Lung (tissue), 17 donors: ENCODE measurements at places on chromosomes 12 and 14.

DNA sequence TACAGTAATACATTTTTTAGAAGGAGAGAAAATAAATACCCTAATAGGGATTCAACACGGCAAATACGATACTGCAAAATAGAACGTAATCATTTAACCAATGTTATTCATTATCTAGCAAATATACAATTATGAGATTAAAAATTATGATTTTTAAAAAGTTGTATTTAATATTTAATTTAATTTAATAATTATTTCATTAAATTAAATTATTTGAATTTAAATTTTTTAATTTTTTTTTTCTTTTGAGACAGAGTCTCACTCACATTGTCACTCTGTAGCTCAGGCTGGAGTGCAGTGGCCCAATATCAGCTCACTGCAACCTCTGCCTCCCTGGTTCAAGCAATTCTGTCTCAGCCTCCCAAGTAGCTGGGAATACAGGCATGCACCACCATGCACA, 42.0 kb downstream of the GXYLT1 start:
- H3K27me3 ChIP-seq = no peaks in the 10 kb centered on the region
- H3K27ac ChIP-seq = no peak overlapping the region

DNA sequence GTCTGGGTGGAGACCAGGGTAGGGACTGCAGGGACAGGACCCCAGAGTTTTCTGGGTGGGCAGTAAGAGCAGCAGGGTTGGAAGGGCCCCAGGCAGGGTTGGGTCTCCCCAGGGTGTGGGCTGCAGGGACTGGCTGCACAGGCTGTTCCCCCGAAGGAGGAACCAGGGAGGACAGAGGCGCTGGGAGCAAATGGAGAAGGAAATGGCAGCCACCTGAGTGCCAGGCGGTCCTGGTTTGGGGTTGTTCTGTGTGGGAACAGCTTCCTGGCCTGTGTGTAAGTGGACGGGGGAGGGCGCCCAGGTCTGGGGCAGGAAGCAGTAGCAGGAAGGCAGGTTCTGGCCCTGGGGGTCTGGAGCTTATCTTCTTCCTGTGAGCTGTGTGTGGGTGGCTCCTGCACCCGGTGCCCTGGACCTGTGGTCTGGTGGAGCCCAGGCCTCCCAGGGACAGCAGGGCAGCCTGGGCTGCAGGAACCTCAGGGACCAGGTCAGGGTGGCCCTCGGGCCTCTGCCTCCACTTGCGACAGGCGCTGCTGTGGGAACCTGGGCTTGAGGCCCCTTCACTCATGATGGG, 372.8 kb downstream of the TMEM121 start:
- no peaks in the 10 kb centered on the region for H3K4me1 ChIP-seq
- H3K27me3 ChIP-seq = no peaks in the 10 kb centered on the region
- no peak overlapping the region for H3K27ac ChIP-seq
- no peaks in the 10 kb centered on the region for H3K36me3 ChIP-seq

- DNase-seq = peak; percentile 25
- no peak overlapping the region for H3K27ac ChIP-seq
- no peaks in the 10 kb centered on the region for H3K27me3 ChIP-seq
These were observed 41.5 kb downstream of the RERG start for GRCh38 chr12:15179672-15180071.

GRCh38 chr12:64004641-64005040, 160.1 kb downstream of the SRGAP1 start:
- no peak for DNase-seq
- H3K4me1 ChIP-seq = no peaks in the 10 kb centered on the region
- H3K36me3 ChIP-seq = peaks cover 3% of the 10 kb centered on the region
- H3K27ac ChIP-seq = no peak overlapping the region
- no peak overlapping the region for H3K4me3 ChIP-seq
- no peaks in the 10 kb centered on the region for H3K27me3 ChIP-seq

- no peaks in the 10 kb centered on the region for H3K36me3 ChIP-seq
- peaks cover 12% of the 10 kb centered on the region for H3K4me1 ChIP-seq
- peak overlapping the region; percentile 96 for H3K27ac ChIP-seq
- H3K27me3 ChIP-seq = no peaks in the 10 kb centered on the region
- H3K4me3 ChIP-seq = no peak overlapping the region
These were observed 17.1 kb downstream of the FOS start for GRCh38 chr14:75295491-75296345.

GRCh38 chr14:80260645-80261044, 49.3 kb upstream of the DIO2 start:
- no peak for DNase-seq
- no peaks in the 10 kb centered on the region for H3K4me1 ChIP-seq
- no peak overlapping the region for H3K27ac ChIP-seq
- no peak overlapping the region for H3K4me3 ChIP-seq
- no peaks in the 10 kb centered on the region for H3K36me3 ChIP-seq
- H3K27me3 ChIP-seq = no peaks in the 10 kb centered on the region

- no peaks in the 10 kb centered on the region for H3K36me3 ChIP-seq
- H3K4me3 ChIP-seq = no peak overlapping the region
- H3K27ac ChIP-seq = no peak overlapping the region
- H3K27me3 ChIP-seq = no peaks in the 10 kb centered on the region
These were observed 24.4 kb upstream of the FBRSL1 start for GRCh38 chr12:132465269-132466190.

- H3K4me1 ChIP-seq = peaks cover 4% of the 10 kb centered on the region
- no peak overlapping the region for H3K27ac ChIP-seq
- no peaks in the 10 kb centered on the region for H3K36me3 ChIP-seq
- peak; percentile 59 for DNase-seq
- H3K4me3 ChIP-seq = no peak overlapping the region
These were observed 73.3 kb upstream of the PLEKHG7 start for GRCh38 chr12:92629349-92630065.

DNA sequence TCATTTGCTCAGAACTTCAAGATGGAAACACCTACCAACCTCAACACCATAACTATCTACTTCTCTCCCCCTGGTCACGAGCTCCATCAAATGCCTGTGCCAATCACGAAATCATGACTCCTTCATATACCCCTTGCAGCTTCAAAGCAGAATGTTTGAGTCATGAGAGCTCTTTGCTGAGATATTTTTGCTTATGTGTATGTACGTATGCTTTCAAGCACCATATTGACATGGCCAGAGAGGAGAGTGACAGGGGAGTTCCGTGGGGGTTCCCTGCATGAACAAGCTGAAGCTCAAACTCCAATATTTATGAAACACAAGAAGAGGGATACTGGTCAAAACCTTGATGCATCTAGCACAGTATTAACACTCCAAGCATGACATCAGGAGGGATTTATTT, 374.4 kb downstream of the DPF3 start:
- H3K36me3 ChIP-seq = no peaks in the 10 kb centered on the region
- H3K4me3 ChIP-seq = no peak overlapping the region
- DNase-seq = no peak
- peaks cover 31% of the 10 kb centered on the region for H3K4me1 ChIP-seq
- H3K27ac ChIP-seq = no peak overlapping the region

GRCh38 chr14:29853272-29853671, 74.4 kb downstream of the PRKD1 start:
- no peaks in the 10 kb centered on the region for H3K4me1 ChIP-seq
- H3K27me3 ChIP-seq = no peaks in the 10 kb centered on the region
- DNase-seq = no peak
- H3K4me3 ChIP-seq = no peak overlapping the region

DNA sequence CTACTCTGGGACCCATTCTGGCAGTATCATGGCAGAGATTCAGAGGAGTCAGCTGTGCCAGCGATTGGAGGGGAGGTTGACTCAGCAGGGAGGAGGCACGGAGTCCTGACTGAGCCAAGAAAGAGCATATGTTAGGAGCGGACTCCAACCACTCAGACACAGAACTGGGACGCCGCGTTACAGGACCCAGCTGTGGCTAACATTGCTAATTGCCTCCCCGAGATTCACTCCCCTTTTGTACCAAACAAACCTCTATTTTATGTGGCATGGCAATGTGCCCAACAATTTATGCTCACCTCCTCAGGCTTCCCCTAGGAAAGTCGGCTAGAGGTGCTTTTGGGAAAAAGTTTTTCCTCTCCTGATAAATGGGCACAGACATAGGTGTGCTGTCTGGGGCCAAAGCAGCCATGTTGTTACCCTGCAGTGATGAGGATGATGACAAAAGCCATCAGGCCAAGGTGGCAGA, 15.2 kb upstream of the CLIP1 start:
- no peak overlapping the region for H3K27ac ChIP-seq
- peak; percentile 87 for DNase-seq
- no peaks in the 10 kb centered on the region for H3K36me3 ChIP-seq
- no peak overlapping the region for H3K4me3 ChIP-seq
- H3K27me3 ChIP-seq = no peaks in the 10 kb centered on the region

DNA sequence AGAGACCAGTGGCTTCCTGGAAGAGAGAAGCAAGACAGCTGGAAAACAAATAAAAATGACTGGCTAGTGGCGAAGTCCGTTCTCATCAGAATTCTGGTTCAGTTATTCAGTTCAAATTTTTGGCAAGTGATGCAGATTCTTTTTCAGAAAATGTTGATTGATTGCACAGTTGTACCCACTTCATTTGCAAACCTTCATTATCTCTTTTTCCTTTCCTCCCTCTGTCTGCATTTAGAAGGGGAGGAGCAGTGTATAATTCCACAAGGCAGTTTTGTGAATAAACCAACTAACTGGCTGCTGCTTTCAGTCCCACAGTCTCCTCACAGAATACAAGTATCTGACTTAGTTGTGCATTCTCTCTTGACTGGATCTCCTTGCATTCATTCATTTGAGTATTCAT, 417.5 kb downstream of the NPAS3 start:
- H3K36me3 ChIP-seq = no peaks in the 10 kb centered on the region
- DNase-seq = no peak
- H3K27me3 ChIP-seq = no peaks in the 10 kb centered on the region

- peak; percentile 78 for DNase-seq
- no peak overlapping the region for H3K27ac ChIP-seq
- H3K4me3 ChIP-seq = no peak overlapping the region
- no peaks in the 10 kb centered on the region for H3K27me3 ChIP-seq
- no peaks in the 10 kb centered on the region for H3K36me3 ChIP-seq
These were observed 31.7 kb downstream of the PTHLH start for GRCh38 chr12:27940756-27941402.

DNA sequence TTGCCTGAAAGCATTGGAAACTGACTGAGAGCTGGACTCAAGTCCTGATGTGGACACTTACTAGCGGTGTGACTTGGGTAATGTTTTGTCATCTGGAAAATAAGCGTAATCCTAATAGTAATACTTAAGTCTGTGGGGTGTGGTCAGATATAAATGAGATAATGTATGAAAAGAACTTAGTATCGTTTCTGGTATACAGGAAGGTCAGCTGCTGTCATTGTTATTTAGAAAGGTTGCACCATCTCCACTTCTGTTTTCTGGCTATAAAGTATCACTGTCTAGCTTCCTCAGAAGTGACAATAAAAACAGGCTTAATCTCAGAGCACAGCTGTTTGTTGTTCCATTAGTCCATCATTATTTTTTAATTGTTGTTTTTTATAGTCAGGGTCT, 34.1 kb upstream of the TUBA1C start:
- no peaks in the 10 kb centered on the region for H3K36me3 ChIP-seq
- no peak overlapping the region for H3K27ac ChIP-seq
- peaks cover 14% of the 10 kb centered on the region for H3K4me1 ChIP-seq
- no peak overlapping the region for H3K4me3 ChIP-seq
- no peaks in the 10 kb centered on the region for H3K27me3 ChIP-seq

DNA sequence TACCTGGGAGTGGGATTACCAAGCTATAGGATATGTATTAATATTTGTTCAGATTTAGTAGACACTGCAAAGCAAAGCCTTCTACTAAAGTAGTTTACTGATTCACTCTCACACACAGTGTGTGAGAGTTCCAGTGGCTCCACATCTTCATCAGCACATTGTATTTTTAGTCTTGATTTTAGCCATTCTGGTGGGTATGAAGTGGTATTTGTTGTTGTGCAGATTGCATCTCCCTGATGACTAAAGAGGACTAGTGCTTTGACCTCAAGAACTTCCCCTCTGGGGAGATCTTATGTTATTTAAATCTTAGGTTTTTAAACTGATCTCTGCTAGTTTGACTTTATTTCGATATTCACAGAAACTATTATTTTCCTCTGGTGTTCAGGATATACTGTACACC, 479.7 kb upstream of the RGS6 start:
- no peaks in the 10 kb centered on the region for H3K27me3 ChIP-seq
- H3K4me1 ChIP-seq = no peaks in the 10 kb centered on the region
- no peak overlapping the region for H3K4me3 ChIP-seq

DNA sequence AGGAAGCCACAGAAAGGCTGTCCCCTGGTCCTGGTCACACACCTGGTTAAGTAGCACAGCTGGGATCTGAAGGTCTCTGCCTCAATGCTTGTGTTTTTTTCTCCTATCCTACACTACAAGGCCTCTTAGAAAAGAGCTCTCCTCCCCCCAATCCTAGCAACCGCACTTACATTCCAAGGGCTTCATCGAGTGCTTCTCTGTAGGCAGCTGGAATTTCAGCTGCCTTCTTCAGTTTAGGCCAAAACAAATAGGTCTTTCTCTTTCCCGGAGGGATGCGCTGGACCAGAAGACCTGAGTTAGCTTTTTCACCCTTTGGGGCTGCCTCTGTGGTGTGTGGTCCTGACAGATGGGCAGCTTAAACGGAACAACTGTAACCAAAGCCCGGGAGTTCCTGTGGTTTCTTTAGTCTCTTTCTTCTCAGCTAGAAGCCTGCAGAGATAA, 109.7 kb downstream of the GPATCH2L start:
- H3K27me3 ChIP-seq = no peaks in the 10 kb centered on the region
- H3K4me3 ChIP-seq = no peak overlapping the region
- no peak overlapping the region for H3K27ac ChIP-seq
- DNase-seq = no peak

DNA sequence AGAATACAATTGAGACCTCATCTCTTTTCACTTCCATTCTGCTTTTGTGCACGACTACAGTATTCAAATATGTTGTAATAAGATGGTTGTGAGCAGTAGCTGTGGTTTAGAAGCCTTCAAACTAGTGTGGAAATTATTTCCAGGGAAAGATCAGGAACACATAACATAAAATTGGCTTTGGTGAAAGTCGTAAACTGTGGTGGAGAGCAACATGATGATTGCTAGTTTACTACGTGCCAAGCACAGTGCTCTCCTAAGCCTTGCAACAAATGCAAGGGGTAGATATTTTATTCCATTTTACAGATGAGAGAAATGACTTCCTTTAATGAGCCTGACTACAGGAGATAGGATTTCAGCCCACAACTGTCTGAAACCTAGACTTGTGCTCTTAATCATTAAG, 172.4 kb upstream of the LMNTD1 start:
- H3K36me3 ChIP-seq = no peaks in the 10 kb centered on the region
- H3K27ac ChIP-seq = no peak overlapping the region
- DNase-seq = no peak
- no peak overlapping the region for H3K4me3 ChIP-seq
- H3K4me1 ChIP-seq = no peaks in the 10 kb centered on the region
- H3K27me3 ChIP-seq = no peaks in the 10 kb centered on the region

- DNase-seq = no peak
- H3K4me1 ChIP-seq = peaks cover 12% of the 10 kb centered on the region
- H3K27ac ChIP-seq = peak overlapping the region; percentile 99
- H3K27me3 ChIP-seq = no peaks in the 10 kb centered on the region
- peaks cover 19% of the 10 kb centered on the region for H3K36me3 ChIP-seq
- H3K4me3 ChIP-seq = peak overlapping the region; percentile 64
These were observed 1.5 kb upstream of the HSP90B1 start for GRCh38 chr12:103928682-103929045.

DNA sequence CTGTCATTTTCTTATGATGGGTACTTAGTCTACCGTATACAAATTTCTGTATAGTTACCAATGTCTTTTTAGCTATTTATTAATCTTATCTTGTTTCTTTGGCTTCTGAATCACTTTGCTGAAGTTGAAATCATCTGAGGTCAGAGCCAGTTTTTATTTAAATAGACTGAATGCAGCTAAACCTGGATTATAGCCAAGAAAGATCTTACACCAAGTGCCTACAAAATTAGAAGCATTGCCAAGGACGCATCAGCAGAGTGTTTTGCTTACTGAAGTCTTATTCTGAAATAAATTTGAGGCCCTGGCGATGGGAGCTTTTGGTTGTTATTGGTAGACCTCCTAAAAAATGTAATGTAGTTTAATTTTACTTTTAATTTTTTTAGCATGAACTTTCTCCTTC, 128.2 kb downstream of the RGS6 start:
- H3K36me3 ChIP-seq = no peaks in the 10 kb centered on the region
- no peak overlapping the region for H3K27ac ChIP-seq
- DNase-seq = no peak
- H3K27me3 ChIP-seq = no peaks in the 10 kb centered on the region
- no peaks in the 10 kb centered on the region for H3K4me1 ChIP-seq
